ENCODE measurements at places on chromosomes 2 and 18. TPM values are rescaled to one million over a fixed set of nuclear protein-coding genes. Genes with fewer than 3 reads are reported as not detected.

UGT1A3 gene
- not detected for total RNA-seq

RMND5A gene
- total RNA-seq = 21.0 TPM

ALS2 gene
- 14.0 TPM for total RNA-seq

GCG gene
- not detected for total RNA-seq

CGREF1 gene
- 1.1 TPM for total RNA-seq

MYCN gene
- not detected for total RNA-seq

All from hair follicular keratinocyte (primary cell).